ENCODE measurements at places on chromosomes 5 and 9.

DNA sequence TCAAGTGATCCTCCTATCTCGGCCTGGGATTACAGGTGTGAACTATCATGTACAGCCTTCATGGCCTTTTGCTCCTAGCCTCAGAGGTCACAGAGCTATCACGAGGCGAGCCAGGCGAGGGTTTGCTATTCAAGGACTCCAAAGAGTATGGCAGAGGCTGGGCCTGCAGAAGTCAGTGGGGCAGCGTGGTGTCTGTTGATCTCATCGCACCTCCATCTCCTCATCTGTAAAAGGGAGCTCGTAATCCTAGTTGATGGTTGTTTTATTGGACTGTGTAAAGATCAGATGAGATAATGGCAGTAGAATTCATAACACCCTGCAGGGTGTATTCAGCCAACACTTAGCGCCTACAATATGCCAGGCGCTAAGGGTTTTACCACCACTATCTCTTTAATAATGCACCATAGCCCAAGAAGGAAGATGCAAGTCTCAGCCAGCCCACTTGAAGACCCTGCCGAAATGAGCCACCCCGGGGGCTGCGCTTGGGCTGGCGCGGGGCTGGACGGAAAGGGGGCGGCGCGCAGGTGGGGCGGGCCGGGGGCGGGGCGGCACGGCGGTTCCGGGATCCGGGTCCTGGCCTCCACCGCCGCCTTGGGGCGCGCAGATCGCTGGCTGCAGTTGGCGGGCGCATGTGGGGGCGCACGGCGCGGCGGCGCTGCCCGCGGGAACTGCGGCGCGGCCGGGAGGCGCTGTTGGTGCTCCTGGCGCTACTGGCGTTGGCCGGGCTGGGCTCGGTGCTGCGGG is at the start of gene GALNT12:
Gene GALNT12 (plus strand): TSS at position 601 of the 744 bp plus-strand sequence. CDS start 29 bp downstream, at position 630.
- peak; percentile 57 for DNase-seq

- no peak for DNase-seq
Measured at GRCh38 chr9:33184963-33185362, 17.8 kb upstream of the B4GALT1 start.

GRCh38 chr9:84271921-84272556 is 68.5 kb downstream of the SLC28A3 start:
- DNase-seq: no peak

- DNase-seq: no peak
Measured at GRCh38 chr9:125422853-125423252, 161.2 kb downstream of the GAPVD1 start.

DNA sequence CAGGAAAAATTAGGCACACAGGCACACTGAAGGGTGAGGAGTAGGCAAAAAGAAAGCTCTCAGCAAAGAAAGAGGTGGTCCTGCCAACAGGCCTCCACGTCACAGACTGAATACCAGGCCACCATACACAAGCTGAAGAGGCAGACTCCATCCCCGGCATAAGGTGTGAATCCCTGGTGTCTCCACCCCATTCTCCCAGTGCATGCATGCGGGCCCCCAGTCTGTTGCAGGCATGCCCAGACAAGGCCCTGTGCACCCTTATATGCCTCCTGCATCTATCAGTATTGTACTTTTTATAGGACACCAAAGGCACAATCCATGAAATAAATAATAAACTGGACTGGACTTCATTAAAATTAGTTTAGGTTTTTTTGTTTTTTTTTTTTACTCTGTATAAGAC is 73.1 kb downstream of the RGMB start:
- no peak for DNase-seq

- DNase-seq: no peak
Measured at GRCh38 chr9:135070964-135071735, 16.3 kb upstream of the OLFM1 start.

- DNase-seq: no peak
Measured at GRCh38 chr5:3995954-3996619, 400.5 kb downstream of the IRX1 start.

DNA sequence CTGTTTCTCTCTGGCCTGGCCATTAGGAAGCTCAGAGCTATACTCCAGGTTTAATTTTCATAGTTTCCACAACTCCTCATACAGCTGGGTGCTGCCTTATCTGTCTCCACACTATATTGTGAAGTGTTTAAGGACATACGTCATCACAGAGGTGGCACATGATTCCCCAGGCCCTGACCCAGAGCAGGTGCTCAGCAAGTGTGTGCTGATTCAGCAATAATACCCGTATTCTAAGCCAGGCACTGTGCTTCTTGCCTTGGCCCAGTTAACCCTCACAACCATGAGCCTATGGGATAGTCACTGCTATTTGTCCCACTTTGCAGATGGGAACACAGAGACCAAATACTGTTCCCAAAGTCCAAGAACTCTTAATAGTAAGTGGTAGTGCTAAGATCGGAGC is 93.5 kb upstream of the SMIM23 start:
- DNase-seq: no peak

DNA sequence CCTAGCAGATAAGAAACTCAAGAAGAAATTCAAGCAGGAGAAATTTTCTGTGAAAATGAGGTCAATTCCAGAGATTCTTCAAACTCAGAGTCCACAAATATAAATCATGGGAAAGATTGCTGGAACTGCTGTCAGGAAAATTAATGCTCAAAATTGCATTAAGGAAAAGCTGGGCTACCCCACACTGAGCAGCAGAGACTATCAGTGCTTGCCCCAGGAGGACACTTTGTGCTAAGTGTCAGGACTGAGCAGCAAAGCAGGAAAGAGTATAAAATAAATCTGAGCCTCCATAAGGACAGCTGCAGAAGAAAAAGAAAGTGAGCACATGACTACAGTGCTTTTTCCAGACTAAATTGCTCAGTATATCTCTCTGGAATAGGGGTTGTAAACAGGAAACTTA is 81.6 kb downstream of the RGS7BP start:
- no peak for DNase-seq

- DNase-seq: no peak
Measured at GRCh38 chr5:99795031-99795430, 740.1 kb upstream of the FAM174A start.

DNA sequence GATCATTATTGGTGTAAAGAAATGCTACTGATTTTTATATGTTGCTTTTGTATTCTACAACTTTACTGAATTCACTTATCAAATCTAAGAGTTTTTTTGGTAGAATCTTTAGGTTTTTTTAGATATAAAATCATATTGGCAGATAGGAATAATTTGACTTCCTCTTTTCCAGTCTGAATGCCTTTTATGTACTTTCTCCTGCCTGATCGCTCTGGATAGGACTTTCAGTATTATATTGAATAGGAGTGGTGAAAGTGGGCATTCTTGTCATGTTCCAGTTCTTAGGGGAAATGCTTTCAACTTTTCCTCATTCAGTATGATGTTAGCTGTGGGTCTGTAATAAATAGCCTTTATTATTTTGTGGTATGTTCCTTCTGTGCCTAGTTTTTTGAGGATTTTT is 8.3 kb downstream of the AHRR start:
- no peak for DNase-seq

- no peak for DNase-seq
Measured at GRCh38 chr9:97753975-97754374, 56.8 kb upstream of the XPA start.

DNA sequence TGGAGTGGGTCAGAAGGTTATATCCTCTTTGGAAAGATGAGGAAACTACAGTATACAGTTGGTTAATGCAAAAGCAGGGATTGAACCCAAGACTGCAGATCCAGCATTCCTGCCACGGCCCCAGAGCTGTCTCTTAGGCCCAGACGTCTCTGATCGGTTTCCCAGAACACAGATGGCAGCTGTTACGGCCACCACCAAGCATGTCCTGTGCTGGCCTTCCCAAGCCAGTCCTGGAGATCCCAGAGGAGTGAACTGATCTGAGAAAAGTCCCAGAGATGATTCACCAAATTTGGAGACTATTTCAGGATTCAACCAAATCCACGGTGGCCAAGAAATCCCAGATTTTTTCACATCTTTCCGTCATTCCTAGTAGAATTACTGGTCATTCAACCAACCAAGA is 20.1 kb downstream of the TNIP1 start:
- DNase-seq: no peak

GRCh38 chr5:111755345-111755941 is 1.6 kb downstream of the NREP start:
- no peak for DNase-seq

GRCh38 chr5:104564530-104564929 is 1001.9 kb upstream of the NUDT12 start:
- DNase-seq: no peak

DNA sequence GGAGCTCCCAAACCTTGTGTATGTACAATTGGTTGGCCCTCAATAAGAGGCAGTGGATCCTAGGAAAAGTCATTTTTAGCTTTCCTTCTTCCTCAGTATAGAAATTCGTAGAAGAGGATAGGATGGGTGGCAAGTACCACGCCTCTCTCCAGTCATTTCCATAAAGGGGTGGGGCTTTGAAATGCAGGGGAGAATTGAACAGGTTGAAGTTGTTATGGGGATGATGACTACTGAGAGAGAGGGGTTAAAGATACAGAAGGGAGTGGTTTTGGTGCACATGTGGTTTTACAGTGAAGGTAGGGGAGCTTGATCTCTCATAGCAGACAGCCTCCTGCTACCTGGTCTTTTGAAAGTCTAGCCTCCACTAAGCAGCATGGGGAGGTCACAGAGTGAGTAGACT is 54.4 kb upstream of the FAM120AOS start:
- DNase-seq: no peak

DNA sequence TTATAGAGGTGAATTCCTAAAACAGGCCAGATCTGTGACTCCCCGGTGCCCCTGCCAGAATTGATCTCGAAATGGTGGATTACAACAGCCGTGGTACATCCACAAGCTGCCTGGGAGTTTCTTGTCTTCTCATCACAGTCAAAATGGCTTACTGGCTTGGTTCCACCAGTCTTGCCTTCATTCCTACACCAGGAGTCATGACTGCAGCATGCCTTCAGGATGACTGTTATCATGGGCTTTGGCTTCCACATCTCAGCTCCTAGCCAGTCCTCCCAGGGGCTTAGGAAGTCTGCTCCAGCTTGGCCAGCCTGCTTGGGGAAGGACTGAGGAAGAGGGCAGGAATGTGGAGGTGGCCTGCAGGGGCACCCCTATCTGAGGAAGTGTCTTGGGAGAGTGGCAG is 132.9 kb upstream of the NR3C1 start:
- DNase-seq: peak; percentile 28

GRCh38 chr9:117746263-117746662 is 42.1 kb downstream of the TLR4 start:
- DNase-seq: no peak

GRCh38 chr5:131635684-131636572 is 899 bp upstream of the RAPGEF6 start:
- DNase-seq: no peak

- no peak for DNase-seq
Measured at GRCh38 chr5:125661584-125661983, 761.6 kb upstream of the GRAMD2B start.

DNA sequence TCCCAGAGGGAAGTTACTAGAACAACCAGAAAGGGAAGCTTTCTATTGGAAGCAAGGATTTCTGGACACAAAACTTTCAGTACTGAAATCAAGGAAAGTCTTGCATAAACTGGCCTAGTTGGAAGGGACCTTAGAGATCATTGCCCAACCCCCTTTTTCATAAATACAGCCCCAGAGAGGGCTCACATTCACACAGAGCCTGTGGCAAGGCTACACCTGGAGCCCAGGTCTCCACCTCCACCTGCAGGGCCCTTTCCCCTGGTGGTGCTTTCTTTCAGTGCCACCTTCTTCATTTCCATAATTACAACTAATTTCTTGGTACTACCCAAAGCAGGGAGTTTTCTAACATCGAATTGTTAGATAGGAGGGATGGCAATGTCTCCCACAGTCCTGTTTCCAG is 85.7 kb downstream of the ADRB2 start:
- peak; percentile 23 for DNase-seq

DNA sequence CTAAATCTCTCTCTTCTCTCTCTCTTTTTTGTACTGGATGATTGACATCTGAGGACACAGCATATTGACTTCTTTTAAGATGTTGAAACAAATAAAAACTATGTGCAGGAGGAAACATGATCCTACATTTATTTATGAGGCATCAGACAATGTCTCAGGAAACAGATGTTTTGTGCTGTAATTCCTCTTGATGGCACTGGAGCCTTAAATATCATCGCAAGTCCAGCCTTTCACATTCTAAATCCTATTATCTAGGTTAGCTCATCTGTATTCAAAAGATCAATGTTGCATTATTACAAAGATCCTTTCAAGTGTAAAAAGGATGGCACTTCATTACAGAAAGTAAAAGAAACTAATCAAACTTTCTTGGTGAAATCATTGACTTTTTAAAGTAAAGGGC is 63.9 kb downstream of the MAT2B start:
- no peak for DNase-seq

Data from Calu3 (cell line).